ENCODE measurements at places on chromosomes 6 and 20.

DNA sequence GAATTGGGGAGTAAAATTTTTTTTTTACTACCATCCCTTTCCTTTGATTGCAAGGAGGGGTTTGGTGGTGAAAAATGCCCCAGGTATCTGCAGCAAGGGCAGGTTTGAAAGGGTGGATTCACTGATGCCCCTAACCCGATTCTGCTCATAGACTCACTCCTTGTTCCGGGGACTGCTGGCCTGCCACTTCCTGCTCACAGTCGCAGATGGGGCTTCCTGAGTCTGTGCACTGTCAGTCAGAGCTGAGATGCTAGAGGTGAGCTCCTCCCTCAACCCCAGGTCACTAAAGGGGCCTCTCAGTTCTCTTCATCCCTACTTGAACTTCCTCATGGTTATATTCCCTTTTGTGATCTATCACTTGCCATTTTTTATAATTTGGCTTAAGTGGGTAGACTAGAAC lies 357.9 kb downstream of the FARS2 start:
- no peak for DNase-seq

- DNase-seq = no peak
These were observed 1418.7 kb downstream of the GRIK2 start for GRCh38 chr6:102812242-102812641.

DNA sequence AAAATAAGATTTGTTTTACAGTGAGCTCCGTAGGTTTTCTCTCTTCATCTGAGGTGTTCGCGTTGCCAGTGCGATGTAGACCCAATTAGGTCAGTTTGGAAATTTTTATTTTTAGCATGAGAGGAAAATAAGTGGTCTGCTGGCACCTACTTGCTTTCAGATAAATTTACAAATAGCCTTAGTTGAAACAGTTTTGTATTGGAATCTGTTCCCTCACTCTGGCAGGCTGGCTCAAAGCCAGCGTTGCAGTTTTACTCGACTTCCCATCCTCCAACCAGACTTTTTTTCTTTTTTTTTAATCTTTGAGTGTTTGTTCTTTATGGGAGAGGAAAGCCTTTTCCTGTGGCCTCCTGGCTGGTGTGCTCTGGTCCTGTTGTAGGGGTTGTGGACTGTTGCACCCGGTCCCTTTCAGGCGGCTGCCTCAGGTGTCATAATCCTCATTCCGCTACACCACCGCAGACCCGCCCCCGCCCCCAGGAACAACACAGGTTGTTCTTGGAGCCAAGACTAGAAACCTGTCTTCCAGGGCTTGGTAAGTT lies 46.7 kb downstream of the TIAM2 start:
- no peak for DNase-seq

GRCh38 chr20:32848846-32849245 lies 9.9 kb upstream of the EFCAB8 start:
- DNase-seq = no peak

Measured in NCI-H510A treated with DMSO at 0.1 percent for 48 hours (cell line).